ENCODE measurements at places on chromosomes 12 and 14.

DNA sequence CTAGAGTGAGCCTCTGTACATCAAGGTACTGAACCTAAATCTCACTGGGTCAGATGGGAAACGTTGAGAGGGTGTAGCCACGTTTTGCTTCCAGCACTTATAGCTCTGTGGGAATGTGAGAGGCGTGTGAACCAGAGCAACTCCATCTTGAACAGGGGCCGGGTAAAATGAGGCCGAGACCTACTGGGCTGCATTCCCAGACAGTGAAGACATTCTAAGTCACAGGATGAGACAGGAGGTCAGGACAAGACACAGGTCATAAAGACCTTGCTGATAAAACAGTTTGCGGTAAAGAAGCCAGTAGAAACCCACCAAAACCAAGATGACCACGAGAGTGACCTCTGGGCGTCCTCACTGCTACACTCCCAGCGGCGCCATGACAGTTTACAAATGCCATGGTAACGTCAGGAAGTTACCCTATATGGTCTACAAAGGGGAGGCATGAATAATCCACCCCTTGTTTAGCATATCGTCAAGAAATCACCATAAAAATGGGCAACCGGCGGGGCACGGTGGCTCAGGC lies 63.4 kb upstream of the NCOR2 start:
- no peak for DNase-seq

GRCh38 chr12:131851741-131852550 lies 23.8 kb downstream of the MMP17 start:
- DNase-seq: no peak

GRCh38 chr12:120292661-120293531 lies at the start of gene RNU4-1:
Gene RNU4-1 (minus strand): TSS chr12:120293237.
- DNase-seq: peak; percentile 39

DNA sequence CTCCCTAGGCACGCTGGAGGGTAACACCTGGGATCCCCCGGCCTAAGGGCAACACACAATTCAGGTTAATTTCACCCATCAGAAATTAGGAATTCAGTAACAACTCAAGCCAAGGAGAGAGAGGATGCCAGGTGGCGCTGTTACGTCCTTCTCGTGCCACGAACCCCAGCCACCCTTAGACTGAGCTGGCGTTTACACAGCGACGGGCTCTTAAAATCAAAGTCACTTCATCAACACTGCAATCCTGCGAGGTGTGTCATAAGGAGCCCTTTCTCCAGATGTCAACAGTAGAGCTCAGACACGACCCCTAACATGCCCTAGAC lies 110.6 kb upstream of the TMEM132D start:
- no peak for DNase-seq

GRCh38 chr12:68431786-68432185 lies 99.6 kb upstream of the MDM1 start:
- no peak for DNase-seq

DNA sequence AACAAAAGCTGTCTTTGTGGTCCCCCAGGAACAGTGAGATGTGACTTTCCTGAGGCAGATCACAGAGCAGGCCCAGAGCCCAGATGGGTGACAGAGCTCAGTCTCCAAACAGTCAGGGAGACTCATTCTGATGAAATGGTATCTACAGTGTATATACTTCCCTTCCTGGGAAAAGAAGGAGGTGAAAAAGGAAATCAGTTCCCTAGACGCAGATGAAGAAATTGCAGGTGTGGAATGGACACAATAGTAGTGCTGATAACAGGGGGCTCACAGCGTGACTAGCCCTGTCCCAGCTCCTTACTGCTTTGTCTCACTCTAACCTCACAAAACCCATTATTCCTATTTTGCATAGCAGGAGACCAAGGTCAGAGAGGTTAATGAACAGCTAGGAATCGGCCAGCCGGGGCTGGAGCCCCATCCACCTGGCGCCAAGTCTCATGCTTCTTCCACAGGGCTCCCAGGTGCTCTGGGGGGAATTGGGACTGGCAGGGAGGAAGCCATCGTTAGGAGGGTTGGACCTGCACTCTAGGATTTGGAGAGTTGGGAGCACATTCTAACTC lies 11.9 kb downstream of the KCNH3 start:
- DNase-seq: no peak

- no peak for DNase-seq
These were observed 201.1 kb upstream of the RGS6 start for GRCh38 chr14:71731096-71731495.

DNA sequence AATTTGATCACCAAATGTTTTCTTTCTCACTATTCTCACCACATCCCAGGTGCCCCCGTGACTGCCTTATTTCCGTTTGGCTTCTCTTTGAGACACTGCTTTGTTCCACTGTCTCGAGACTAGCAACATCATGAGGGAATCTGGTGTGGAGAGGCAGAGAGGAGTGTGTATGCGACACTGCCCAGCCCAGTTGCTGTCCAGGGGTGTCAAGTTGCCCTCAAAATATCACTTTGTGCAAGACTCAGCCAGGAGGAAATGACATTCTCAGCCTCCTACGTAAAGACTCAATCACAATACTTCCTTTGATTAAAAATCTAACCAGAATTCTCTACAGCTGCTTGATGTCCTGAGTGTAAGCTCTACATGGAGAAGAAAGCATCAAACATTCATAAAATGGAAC lies 48.2 kb upstream of the EEA1 start:
- DNase-seq: no peak

DNA sequence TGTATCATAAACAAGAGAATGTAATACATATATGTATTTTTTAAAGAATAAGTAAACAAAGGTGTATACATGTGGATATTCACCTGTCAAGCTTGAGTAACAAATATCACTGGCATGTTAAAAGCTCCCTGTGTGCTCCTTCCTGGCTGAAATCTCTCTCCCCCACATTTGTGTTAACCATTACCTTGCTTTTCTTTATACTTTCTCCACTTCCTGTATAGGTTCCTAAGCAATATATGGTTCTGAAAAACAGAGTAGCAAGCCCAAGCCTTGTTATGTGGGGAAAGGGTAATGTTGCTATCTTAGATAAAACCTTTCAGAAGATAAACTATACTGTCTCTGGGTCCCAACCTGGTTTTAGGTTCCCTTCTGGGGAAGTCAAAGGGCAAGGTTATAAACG lies 32.3 kb upstream of the TBC1D30 start:
- no peak for DNase-seq

DNA sequence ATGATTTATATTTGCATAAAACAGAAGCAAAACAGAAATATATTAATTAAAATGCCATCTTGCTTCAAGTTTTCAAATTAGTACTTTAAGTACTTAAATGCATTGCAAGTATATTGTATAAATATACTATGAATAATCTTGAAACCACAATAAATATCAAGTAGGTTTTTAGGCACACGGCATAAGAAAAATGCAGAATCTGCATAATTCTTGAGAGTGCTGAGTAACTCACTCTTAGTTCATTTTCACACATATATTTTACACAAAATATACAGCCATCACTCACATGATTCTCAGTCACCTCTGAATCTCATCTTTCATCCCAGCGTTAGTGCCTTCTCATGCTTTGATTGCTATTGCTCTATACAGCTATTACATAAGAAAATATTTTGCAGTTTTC lies 51.9 kb downstream of the SLC6A15 start:
- DNase-seq: no peak

DNA sequence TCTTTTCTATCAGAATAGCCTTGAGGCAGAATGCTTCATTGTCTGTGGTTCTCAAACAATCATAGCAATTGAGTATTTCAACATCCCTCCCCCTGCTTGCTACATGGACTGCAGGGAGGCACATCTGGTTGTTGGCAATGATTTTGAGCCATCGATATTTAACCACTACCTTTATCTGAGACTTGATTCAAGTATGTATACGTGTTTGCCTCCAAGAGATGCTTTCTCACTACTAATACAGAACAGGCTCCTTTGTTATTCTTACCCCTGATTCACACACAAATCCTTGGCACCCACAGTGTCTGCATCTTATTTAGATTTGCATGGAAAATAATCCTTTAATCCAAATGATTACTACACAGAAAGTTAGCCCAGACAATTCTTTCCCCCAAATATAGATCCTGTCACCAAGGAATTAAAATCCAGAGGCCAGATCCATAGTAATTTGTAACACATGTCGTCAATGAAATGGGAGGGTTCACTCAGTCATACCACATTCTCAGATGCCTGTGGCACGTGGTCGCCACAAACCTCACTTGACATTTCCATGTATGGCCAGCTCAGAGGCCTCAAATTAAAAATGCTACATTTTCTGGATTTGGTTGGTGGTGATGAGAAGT lies 199.3 kb downstream of the ITPR2 start:
- DNase-seq: no peak

GRCh38 chr14:21095430-21096205 lies 2.8 kb downstream of the ZNF219 start:
- no peak for DNase-seq

GRCh38 chr14:99261912-99262787 lies 9.8 kb downstream of the BCL11B start:
- peak; percentile 49 for DNase-seq

DNA sequence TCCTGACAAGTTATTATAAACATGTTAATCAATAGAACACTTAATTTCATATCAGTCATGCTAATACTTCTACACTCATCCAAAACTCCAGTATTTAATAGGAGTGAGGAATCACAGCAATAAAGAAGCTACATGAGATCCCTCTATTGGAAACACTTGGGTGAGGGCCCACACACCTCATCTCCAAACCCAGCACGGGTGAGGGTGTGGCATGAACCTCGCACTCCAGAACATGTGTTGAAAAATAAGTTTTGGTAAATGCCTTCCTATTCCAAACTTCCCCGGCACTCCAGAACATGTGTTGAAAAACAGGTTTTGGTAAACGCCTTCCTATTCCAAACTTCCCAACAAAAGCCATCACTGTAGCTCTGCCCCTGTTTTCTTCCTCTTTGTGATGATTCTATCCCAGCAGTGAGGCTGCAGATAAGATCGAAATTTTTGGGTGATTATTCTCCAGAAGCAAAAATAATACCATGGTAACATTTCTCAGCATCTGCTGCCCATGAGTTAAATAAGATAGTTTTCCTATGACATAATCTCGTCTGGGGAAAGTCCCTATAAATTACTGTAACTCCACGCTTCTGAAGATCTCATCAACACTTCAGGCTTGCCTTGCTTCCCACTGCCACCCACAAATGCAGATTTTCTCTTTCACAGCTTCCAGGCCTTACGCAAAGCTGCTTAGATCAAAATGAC lies 24.4 kb upstream of the PTPRB start:
- no peak for DNase-seq

DNA sequence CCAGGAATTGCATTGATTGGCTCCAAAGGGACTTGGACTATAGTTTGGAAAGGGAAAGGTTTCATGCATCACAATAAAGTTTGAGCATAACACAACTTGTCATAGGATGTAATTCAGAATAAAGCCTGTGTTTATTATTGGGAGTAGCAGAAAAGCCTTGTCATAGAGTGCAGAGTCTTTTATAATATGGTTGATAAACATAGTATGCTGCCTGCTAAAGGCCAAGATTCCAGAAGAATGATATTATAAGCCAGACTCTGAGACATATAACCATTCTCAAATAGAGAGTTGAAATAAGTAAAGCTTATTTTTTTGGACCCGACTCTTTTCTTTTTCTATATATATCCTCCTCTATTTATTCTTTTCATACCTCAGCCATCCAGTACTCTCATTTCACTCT lies 207.3 kb downstream of the LRIG3 start:
- DNase-seq: no peak

DNA sequence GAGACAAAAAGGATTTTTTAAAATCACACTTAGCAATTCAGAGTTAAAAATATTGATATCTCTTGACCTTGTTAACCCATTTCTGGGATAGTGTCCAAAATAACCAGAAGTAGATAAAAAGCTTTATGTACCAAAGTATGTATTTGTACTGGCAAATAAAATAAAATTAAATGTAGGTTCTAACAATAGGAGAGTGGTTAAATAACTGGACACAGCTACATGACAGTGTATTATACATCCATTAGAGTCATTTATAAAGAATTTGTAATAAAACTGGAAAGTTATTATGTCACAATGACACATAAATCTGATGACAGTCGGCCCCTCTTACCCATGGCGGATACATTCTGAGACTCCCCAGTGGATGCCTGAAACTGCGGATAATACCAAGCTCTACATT lies 34.0 kb downstream of the BMAL2 start:
- DNase-seq: no peak

GRCh38 chr14:52455291-52456088 lies 96.8 kb downstream of the TXNDC16 start:
- DNase-seq: no peak

- no peak for DNase-seq
These were observed 55.2 kb upstream of the RIN3 start for GRCh38 chr14:92458136-92459029.

DNA sequence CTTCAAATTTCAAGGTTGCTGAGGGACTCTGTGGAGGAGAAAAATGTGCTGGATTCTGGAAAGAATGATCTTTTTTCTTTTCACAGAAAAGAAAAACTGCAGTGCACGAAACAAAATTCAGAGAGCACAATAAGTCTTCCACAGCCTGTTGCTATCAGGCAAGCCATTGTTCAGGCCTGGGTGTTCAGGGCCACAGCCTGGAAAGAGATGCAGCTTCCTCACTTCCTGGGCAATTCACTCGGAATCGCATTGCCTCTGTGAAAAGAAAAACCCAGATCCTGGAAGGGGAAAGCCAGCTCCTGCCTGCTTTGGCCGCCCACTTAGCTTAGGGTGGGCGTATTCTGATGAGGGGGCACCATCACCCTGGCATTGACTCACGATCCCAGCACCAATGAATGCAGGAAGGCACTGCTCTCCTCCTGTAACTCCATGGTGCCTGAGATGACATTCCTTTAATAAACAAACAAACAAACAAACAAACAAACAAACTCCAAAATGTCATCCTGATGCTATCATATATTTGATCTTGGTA lies 863.9 kb downstream of the BCL11B start:
- no peak for DNase-seq

DNA sequence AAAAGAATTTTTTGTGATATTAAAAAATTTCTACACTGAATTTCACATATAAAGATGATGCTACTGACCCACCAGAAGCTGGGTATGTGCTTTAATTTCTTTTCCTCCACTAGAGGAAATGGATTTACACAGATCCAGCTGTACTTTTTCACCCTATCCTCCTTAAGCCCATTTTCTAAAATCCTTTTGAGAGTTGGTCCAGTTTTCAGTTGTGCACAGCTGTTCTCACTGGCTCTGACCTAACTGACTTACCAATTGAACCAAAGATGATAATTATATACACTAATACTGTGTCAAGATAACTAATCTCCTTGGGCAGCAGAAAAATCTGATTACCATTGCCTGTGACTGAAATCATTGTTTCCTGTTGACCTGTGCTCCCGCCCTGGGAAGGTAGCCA lies 108.5 kb downstream of the ZFC3H1 start:
- no peak for DNase-seq

GRCh38 chr14:71416392-71416791 lies 509.1 kb downstream of the PCNX1 start:
- DNase-seq: no peak

DNA sequence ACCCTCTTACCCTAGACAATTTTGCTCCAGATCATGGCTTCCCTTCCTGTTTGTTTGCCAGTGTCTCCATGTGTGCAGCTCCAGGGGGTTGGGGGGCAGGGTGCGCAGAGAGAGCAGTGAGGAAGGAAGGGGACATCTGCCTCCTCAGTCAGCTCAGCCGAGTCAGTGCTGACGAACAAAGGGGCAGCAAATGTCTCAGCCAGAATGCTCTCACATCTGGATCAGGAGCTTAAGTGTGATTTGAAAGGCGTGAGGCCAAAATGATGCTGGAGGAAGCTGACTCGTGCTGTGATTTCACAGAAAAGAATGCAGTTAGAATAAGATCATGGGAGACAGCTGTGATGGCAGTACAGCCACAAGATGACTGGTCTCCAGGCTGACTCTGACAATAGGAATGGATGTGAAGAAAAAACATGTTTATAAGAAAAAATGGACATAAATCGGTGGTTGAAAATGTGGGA lies 27.1 kb upstream of the CDK17 start:
- no peak for DNase-seq

Measured in stimulated activated CD4-positive, alpha-beta T cell treated with anti-CD3 and anti-CD28 coated beads, Interleukin-1b, Interleukin-23, amount 100 ng/mL, for 1 hour (primary cell).